ENCODE measurements at places on chromosomes 1 and 21.

GRCh38 chr1:56844545-56845136 is 10.0 kb upstream of the C8A start:
- no peak for DNase-seq

DNA sequence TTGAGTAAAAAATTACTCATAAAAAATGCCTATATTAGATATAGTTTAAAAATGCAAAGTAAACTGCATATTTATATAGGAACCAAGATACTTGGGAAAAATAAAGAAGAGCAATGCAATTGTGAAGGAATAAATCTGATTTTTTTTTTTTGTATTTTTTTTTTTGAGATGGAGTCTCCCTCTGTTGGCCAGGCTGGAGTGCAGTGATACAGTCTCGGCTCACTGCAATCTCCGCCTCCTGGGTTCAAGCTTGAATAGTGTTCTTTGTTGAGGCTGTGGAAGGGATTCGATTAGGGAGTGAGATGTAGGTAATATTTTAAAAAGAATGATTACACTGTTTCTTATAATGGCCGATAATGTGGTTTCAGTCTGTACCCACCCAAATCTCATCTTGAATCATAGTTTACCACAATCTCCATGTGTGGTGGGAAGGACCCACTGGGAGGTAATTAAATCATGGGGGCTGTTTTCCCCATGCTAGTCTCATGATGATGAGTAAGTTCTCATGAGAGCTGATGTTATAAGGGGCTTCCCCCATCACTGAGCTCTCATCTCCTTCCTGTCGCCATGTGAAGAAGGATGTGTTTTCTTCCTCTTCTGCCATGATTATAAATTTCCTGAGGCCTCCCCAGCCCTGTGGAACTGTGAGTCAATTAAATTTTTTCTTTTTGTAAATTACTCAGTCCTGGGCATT is 1765.9 kb downstream of the PLA2G4A start:
- no peak for DNase-seq

- no peak for DNase-seq
Measured at GRCh38 chr1:55427606-55428005, 212.4 kb upstream of the USP24 start.

- no peak for DNase-seq
Measured at GRCh38 chr21:14685568-14685967, 139.5 kb upstream of the SAMSN1 start.

DNA sequence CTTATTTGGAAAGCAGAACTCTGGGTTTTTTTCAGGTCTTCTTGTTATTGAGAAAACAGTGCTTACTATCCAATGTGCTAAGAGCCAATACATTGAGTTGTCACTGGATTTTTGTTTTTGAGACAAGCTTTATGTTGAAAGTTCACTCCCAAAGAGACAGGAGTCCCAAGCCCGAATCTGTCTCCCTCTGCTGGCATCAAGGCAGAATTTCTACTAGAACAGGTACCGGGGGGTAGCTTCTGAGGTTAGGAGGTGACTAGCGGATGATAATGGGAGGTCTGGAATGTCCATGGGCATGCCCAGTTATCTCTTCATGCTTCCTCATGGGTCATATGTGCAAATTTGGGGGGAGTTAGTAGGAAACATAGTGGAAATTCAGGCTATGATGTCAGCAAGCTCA is 25.1 kb downstream of the ZNF124 start:
- no peak for DNase-seq

DNA sequence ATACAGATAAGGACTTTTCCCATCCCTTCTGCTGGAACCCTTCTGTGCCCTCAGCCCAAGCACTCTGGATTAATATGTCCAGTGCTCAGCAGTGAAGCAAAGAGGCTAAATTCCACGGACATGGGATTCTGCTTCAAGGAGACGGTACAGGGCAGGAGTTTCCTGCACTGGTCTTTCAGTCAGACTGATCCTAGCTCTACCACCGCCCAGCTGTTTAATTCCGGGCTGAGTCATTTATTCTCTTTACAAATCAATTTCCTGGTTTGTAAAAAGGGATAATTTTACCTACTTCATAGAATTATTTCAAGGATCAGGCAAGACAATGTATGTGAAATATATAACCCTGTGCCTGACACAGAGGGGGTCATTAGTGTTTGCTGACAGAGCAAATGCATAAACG is 41.6 kb upstream of the NRDC start:
- no peak for DNase-seq

Data from left ventricle myocardium inferior (tissue), 1 donor.